ENCODE measurements at places on chromosomes 5 and 9.

DNA sequence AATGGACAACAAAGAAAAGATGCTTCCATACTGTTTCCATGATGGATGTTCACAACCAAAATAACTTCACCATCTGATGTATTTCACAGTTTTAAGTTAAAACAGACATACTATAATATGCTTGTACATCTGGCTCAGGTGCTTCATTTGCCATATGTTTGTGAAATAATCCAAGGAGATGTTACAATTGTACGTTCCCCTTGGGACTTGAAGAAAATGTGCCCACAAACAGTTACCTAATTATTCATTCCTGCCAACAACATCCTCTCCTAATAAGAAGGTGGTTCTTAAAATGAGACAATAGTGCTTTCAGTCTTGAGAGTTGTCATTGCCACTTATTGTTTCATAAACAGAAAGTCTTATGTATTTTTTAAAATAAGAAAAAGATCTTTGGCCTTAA, 33.1 kb upstream of the SMARCA2 start:
- DNase-seq, result no peak

- no peak for DNase-seq
Observed at GRCh38 chr9:124707666-124708065, 63.4 kb downstream of the NR6A1 start.

DNA sequence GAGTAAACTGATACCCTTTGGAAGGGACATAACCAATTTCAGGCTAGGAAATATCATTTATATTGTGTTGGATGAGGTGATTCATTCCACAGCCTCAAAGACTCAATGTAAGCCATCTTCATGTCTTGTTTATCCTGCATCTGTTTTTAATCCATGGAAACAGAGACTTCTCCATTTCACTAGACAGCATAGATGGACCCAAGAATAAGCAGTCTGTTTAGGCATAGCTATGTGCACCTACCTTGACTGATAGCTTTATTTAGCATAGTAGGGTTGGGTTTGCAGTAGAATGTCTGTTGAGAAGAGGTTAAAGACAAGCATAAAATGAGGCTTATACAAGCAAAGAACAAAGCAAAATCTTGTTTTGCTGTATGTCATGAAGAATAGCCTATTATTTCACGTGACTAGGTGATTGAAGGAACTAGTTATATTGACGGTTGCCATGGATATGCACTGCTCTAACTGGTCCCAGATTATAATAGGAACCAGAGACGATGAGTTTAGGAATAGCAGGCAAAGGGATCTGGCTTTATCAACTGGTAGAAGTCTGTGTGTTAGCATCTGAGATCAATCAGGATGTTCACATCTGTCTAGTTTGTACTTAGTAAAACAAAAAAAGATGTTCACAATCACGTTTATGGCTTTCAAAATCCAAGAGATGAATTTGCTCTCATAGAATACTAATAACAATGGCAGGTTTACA, 154.8 kb upstream of the KLF9 start:
- no peak for DNase-seq

DNA sequence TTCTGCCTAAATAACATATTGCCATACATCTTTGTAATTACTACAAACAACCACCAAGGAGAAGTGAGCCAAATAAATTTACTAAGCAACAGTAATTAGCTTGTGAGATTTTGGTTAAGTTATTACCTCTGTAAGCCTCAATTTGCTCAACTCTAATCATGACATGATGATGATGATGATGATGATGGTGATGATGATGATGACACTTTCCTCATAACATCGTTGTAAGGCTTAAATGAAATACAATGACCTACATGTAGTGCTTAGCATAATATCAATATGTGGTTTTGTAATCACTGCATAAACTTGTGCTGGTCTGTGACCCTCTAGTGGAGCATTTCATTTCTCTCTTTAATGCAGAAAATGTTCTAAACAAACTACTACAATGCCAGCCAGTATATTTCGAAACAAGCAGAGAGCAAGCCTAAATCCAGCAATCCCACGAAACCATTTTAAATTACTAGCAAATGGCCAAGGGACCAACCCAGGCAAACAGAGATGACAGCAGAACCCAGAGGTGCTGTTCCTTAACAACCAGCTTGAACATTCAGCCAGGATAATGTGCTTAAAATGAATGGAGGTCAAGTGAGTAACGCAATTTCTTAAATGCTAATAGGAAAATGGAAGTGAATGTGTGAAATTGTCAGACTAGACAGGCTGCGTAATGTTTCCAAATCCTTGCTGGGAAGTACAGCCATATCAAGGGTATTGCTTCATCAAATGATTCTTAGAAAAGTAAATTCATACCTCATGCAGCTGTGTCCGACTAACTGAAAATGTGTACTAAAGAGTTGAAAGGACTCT, 281.9 kb upstream of the PUM3 start:
- no peak for DNase-seq

- no peak for DNase-seq
Observed at GRCh38 chr9:135478191-135478590, 1.4 kb upstream of the PPP1R26 start.

DNA sequence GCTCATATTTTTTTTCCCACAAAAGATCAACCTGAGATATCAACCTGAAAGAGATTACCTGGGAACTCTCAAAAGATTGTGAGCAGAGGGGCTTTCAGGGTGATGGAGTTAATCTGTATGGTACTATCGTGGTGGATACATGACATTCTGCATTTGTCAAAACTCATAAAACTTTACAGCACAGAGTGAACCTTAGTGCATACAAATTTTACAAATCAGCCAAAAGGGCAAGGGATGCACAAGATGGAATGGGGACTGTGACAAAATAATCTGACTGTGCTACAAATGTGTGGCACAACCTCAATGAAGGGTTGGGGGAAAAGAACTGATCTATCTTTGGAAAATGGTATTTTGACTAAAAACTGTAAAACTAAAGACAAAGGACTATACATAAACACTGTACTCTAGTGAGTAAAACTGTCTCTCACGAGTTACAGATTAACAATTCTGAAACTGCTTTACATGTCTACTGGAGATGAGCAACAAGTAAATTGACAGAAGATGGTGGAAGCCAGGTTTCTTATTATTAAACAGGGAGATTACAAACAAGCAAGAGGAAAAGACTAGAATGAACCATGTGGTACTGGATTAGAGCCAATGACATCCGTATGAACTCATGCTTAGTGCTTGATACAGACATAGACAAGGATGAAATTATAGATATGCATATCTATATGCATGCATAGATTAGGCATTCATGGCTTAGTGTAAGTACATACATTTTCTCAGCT, 24.8 kb upstream of the RLN1 start:
- DNase-seq, result no peak

DNA sequence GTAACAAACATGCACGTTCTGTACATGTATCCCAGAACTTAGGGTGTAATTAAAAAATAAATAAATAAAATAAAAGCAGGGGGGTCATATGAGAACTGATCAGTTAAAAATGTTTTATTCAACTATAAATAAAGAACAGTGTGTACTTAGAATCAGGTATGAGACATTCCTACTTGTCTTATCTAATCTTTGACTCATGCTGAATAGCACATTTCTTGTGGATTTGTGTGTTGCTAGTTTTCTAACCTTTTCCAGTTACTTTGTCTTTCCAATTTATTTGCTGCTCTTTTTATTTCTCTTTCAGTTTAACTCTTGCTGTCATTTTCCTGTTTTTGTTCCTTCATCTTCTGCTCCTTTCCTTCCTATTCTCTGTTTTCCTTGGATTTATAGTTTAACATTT, 1917.1 kb upstream of the CDH6 start:
- DNase-seq, result no peak

DNA sequence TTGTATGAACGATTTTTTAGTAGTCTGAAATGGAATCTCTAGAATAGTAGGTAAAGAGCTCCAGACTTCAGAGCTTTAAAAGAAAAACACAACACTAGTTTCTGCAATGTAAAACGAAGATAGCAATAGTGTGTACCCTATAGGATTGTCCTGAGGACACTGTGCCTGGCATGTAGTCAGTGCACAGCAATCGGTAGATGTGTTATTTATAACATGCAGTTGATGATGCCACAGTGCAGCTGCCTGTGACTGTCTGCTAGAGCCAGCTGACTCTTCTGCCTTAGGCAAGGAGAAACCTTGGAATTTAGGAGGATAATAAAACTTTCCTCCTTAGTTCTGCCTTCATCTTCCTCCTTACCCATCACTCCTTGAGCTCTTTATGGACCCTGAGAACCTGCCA, 27.7 kb upstream of the TMOD1 start:
- no peak for DNase-seq

GRCh38 chr9:83081846-83082245, 18.9 kb upstream of the RASEF start:
- DNase-seq, result no peak

- DNase-seq, result no peak
Observed at GRCh38 chr5:83871533-83872395, 151.1 kb upstream of the HAPLN1 start.

- no peak for DNase-seq
Observed at GRCh38 chr9:126605792-126606482, 7.8 kb upstream of the LMX1B start.

DNA sequence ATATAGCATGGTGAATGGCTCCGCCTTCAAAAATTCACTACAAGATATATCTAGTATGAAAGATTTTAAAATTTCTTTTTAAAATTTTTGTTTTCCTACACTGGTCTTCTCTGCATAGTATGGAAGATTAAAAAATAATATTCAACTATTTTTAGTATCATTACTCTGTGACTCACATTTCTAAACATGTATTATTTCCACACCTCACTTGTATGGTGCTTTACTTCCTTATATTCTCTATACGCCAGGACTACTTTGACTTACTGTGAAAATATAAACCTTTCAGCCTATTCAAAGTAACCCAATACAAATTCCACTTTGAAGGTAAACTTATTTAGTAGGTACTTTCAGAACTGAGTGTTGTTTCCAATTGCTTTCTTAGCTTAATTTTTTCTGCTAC, 26.8 kb upstream of the TXNDC8 start:
- no peak for DNase-seq

GRCh38 chr9:135589596-135590485, 28.3 kb downstream of the PAEP start:
- DNase-seq, result no peak
